Cortex of kidney (tissue), 1 donor: ENCODE measurements at places on chromosomes 5 and 9.

GRCh38 chr5:173974688-173975239, 14.2 kb upstream of the C5orf47 start:
- no peak for DNase-seq

GRCh38 chr9:135178498-135178897, 91.0 kb downstream of the OLFM1 start:
- no peak for DNase-seq

GRCh38 chr5:155103146-155103545, 89.6 kb downstream of the KIF4B start:
- no peak for DNase-seq

DNA sequence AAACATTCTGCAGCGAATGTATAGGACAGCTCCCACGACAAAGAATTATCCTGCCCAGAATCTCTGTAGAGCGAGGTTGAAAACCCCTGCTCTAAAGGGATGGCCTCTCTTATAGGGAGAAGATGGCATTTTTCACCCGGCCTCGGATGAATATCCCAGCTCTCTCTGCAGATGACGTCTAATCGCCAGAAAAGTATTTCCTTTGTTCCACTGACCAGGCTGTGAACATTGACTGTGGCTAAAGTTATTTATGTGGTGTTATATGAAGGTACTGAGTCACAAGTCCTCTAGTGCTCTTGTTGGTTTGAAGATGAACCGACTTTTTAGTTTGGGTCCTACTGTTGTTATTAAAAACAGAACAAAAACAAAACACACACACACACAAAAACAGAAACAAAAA, 17.4 kb upstream of the RARS1 start:
- no peak for DNase-seq

DNA sequence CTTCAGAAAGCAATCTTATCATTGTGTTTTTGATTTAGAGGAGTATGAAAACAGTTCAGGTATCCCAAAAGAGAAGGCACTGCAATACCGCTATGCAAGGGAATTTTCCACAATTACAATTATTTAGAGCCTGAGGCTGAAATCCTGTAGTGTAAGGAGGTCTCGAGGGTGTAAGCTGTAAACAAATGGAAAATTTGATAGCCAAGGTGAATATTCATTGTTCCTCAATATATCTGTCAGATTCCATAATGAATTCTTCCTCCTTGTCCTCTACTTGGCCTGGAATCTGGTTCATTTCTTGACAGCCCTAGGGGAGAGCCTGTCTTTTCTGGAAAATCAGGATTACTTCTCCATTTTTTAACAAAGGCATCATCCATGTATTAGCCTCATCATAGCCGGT, 63.1 kb upstream of the SMARCA2 start:
- DNase-seq, result no peak

- DNase-seq, result no peak
These were observed 858 bp downstream of the NCS1 start for GRCh38 chr9:130172858-130173665.

GRCh38 chr5:123937230-123937629, 425.3 kb downstream of the CSNK1G3 start:
- DNase-seq, result no peak

DNA sequence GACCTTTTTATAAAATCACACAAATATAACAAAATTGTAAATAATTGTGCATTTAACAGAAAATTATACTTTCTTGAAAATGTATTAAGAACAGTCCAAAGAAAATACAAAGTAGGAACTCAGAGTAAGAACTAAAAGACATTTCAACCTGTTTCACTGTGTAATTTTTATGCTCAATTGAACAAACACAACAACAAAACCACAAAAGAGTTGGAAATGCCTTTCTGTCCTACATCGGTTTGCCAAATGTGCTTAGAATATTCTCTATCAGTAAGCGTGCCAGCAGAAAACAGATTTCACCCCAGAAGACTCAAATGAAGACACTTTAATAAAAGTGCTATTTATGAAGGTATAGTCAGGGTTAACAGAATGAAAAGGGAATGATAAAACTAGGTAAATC, 592.1 kb downstream of the PRELID2 start:
- no peak for DNase-seq

DNA sequence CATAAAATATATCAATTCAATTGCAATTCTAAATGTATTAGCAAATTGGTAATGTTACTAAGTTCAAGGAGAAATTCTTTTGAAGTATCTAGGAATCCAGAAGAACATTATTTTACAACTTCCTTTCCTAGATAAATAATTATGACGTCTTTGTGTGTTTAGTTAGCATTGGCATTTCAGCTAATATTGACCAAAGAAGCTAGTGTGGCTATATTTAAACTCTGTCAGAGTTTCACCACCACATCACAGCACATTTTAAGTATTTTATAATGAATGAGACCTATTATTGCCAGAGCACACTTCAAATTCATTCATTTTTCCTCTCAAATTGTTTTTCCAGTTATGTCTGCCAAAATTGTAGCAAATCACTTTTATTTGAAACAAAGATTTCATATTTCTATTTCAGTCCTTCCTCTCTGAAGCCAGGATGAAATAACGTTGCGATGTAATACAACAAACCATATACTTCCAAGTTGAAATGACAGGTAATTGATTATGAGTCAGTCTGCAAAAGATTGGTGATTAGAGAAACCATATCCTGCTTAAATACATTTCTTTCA, 18.9 kb downstream of the PLK2 start:
- no peak for DNase-seq

DNA sequence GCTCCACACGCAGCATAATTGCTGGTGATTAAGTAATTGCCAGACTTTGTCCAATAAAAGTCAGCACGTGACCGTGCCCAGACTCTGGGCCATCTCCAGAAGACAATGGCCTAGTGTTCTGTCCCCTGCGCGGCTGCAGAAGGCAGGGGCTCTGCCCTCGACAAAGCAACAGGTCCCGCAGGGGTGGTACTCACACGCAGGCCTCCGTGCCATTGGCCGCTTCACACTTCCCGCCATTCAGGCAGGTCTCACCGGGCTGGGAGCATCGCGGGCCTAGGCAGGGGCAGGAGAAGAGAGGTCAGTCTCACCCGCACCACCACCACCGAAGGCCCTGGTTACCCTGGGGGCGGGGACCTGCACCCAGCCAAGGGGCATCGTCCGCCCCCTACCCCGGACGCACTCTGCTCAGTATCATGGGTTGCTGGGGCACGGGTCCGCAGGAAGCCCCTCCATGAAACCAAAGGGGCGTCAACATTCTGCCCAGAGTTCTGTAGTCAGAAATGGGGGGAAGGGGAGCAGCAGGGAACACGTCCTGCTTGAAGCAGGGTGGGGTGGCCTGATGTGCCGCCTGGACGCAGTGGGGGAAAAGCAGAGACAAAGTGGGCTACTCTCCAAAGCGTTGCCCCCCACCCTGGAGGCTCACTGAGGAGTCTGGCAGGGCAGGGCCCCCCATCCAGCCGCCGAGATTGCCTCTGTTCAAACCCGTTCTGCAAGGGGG, 1.9 kb downstream of the NOTCH1 start:
- no peak for DNase-seq

GRCh38 chr5:92328584-92329259, 945.6 kb upstream of the ARRDC3 start:
- DNase-seq, result no peak
